OCI-M1 (cell line): ENCODE measurements at places on chromosomes 3 and 15.

GRCh38 chr3:193641440-193641775 is 48.4 kb downstream of the OPA1 start:
- no peak for DNase-seq

DNA sequence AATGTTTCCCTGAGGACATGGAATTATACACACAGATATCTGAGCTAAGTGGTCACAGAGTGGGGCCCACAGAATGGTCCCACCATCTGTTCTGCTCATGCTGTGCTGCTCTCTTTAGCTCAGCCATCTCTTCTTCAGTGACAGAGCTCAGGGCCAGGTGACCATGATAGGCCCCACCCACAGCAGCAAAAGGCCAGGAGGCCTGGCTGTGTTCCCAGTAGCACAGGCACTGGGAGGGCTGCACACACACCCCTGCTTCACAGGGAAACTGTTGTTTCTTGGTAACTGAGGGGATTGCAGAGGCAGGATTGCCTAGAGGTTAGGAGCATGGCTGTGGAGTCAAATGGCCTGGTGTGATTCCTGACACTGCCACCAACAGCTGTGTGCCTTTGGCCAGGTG is 4.8 kb upstream of the FBXW12 start:
- DNase-seq: peak; percentile 5

GRCh38 chr3:106750092-106750491 is 627.1 kb upstream of the CCDC54 start:
- no peak for DNase-seq

DNA sequence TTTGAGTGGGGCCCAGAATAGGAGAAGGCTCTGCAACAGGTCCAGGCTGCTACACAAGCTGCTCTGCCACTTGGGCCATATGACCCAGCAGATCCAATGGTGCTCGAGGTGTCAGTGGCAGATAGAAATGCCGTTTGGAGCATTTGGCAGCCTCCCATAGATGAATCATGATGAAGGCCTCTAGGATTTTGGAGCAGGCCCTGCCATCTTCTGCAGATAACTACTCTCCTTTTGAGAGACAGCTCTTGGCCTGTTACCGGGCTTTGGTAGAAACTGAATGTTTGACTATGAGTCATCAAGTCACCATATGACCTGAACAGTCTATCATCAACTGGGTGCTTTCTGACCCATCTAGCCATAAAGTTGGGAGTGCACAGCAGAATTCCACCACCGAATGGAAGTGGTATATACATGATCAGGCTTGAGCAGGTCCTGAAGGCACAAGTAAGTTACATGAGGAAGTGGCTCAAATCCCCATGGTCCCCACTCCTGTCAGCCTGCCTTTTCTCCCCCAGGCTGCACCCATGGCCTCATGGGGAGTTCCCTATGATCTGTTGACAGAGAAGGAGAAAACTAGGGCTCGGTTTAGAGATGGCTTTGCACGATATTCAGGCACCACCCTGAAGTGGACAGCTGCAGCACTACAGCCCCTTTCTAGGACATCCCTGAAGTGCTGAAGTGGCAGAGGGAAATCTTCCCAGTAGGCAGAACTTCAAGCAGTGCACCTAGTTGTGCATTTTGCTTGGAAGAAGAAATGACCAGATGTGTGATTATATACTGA is 971.4 kb downstream of the MCTP2 start:
- DNase-seq: no peak

DNA sequence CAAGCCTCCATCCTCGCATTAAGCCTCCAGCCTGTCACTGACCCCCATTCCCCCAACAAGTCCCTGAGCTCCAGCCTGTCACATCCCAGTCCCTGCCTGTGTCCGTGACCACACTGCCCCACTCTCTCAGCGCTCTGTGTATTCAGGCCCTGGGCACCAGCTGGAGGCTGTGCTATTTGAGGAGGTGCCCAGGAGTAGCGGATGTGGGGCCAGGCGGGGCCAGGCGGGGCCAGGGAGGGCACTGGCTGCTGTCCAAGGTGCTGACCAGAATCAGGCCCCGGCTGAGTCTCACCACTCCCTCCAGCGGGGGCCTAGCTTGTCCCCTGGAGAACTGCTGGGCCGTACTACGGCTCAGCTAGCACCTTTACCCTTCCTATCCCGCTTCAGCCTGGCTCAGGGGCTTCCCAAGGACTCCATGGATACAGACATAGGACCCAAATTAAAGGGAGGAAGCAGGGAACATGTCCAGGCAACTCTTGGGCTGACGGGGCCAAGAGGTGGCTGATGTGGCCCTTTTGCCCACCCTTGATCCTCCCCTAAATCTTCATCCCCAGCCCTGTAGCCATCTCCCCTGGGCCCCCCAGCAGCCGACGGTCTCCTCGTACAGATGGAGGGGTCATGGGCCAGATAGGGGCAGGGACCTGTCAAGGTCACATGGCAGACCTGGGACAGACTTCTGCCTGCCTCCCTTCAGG is 1.1 kb downstream of the HHATL start:
- DNase-seq: peak; percentile 64

GRCh38 chr3:53693451-53693850 is 152.8 kb downstream of the CHDH start:
- peak; percentile 47 for DNase-seq

GRCh38 chr3:112858410-112859069 is 11.9 kb upstream of the CD200R1L start:
- peak; percentile 58 for DNase-seq

DNA sequence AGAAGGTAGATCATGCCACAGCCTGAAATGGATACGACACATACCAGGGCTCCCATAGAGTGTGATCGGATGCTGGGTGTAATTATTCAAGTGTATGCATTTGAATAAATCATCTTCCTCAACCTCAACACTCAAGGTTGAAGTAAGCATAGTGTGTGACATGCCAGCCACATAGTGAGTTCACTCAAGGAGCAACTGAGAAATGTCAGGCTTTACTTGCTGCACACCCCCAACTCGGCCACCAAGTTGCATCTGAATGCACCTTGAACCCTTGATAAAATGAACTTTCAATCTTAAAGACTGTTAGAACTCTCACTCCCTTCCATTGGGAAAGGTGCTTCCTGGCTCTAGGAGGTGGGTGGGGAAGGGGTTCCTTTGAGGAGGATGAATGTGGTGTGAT is 121.3 kb downstream of the GHSR start:
- no peak for DNase-seq

- no peak for DNase-seq
These were observed 46.8 kb downstream of the KBTBD8 start for GRCh38 chr3:67044955-67045354.

- DNase-seq: no peak
These were observed 53.1 kb downstream of the TGFBR2 start for GRCh38 chr3:30659270-30660130.

- no peak for DNase-seq
These were observed 101.1 kb downstream of the RYR3 start for GRCh38 chr15:33411596-33412540.

DNA sequence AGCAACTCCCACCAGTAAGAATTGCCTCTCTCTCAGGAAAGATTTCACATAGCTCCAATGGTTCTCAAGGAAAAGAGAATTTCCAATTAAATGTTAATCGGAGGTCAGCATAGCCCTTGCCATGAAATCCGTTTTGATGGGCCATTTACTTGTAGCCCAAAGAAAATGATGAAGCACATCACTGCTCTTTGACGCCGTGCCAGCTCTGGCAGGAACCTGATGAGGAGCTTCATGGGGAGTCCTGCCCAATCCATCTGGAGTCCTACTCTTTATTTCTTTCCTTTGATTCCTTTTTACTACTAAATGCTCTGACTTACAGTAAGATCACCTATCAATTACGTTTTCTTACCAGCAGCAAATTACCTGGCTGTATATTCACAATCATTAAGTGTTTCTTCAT is 84.7 kb downstream of the FGF12 start:
- DNase-seq: no peak

GRCh38 chr3:156509189-156510174 is 45.4 kb downstream of the SSR3 start:
- DNase-seq: peak; percentile 76

DNA sequence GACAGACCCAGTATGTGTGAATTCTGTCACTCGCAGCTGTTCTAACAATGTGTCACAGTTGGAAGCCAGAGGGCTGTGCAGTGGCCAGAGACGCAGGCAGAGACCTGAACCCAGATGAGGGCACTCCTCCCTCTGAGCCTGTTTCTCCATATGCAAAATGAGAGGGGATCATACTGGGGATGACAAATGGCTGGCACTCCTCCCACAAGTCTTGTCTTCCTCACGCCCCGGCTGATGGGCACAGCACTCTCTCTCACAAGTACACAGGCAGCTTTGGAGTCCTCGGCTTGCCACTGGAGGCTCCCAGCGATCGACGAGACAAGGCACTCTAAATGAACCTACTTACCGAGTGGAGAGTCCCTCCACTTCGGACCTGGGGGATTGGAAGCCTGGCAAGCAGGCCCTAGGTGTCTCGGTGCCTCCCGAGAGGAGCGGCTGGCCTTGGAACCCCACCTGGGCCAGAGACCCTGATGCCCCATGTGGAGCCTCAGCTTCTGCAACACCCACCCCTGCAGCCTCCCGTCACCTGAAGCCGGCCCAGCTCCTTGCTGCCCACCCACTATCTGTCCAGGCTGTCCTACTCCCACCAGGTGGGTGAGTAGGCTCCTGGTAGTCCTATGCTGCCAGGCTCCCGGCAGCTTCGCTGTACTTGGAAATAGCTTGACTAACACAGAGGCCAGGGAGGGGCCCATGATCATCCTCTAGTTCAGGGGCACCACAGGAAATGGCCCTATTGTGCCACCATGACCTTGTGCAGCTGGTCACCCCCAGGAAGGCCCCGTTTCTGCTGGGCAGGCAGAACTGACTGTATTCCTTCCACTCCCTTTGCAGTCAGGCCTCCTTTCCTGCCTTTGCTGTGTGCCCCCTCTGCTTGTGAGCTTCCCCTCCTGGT is 65.0 kb upstream of the IQSEC1 start:
- no peak for DNase-seq

DNA sequence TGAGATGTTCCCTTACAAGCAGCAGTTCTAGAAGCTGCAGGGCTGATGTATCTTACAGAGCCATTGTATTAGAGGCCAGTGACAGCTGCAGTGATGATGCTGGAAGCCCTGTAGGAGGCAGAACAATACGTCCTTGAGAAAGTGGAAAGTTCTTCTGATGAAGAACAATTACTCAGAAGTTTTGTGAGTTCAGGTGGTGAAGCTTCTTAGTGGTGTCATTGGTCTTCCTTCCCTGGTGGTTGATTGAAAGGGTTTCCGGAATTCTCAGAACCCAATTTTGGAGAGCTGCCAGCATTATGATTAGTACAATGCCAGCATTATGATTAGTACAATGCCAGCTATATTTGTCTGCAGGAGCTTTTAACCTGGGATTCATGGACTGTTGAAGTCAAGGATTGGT is 356.4 kb downstream of the MFSD1 start:
- peak; percentile 51 for DNase-seq

DNA sequence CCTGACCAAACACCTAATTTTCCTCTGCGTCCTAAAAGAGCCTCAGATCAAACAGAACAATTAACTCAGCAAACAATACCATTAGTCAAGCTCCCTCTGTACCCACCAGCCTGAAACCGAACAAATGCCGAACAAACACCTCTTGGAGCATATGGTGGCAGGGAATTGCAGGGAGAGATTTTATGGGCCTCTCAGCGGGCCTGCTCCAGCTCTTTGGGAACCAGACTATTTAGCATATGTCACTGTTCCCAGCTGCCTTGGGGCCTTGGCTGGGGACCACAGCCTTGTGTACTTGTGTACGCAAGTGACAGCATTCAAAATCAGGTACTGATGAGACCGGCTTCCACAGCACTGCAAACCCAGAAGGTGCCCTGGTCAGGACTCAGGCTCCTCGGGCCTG is 388.8 kb upstream of the PPP2R3A start:
- DNase-seq: no peak

DNA sequence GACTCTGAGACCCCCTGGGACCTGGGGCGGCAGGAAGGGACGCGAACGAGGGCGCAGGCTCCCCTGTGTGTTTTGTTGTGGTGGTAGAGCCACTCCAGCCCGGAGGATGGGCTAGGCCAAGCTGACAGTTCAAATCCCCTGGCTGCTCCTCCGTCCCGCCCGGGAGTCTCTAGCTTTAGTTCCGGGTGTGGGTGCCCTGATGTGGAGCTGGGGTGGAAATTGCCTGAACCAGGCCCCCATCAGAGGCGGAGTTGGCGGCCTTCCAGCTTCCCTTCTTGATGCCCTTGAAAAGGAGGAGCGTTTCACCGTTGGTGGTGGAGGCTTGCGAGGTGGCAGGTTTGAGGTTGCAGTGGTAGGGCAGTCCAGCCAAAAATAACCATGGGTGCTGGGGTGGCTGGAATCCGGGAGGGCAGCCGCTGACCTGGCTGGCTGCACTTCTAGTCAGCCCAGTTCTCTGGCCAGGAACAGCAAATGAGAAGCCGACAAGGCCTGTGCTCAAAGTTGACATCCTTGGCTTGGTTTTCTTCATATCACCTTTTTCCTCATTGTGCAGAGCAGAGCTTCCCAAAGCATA is 817 bp downstream of the CLK3 start:
- DNase-seq: peak; percentile 59

DNA sequence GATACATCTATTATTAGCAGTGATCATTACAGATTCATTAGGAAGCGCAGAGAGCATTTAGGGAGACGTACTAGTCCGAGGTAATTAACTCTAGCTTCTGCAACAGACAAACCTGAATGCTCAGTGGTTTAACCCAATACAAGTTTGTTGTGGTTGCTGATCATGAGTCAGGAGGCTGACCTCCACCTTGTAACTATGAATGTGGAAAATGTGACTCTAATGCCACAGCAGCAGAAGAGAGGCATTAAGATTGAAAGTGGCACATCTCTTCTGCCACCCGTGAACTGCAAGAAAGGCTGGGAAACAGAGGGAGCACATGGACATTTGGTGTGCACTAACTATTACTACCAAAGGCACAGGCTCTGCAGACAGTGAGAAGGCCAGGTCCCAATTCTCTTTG is 71.2 kb upstream of the C3orf80 start:
- DNase-seq: no peak

DNA sequence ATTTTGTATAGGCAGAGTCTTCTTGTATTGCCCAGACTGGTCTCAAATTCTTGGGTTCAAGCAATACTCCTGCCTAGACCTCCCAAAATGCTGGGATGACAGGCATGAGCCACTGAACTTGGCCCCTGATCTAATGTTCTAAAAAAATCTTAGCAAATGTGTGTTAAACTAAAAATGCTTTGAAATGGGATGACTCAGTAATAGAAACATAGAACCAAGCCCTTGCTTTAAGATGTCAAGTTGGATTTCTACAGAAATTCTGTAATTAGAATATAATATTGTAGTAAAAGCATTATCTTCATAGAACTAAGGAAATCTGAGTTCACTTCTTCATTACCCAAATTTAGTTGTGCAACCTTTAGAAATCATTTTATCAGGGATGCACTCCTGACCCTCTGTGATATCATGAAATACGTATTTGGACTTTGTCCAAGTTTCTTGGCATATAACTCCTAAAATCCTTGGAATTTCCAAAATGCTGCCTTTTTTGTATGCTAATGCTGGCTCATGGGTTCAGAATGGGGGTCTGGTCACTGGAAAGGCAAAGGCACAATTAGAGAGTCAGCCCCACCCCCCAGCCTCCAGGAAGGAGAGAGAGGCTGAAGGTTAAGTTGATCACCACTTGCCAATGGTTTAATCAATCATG is 217.3 kb downstream of the TP63 start:
- no peak for DNase-seq
